Subcutaneous adipose tissue (tissue), 4 donors: ENCODE measurements at places on chromosomes 16 and 17. TPM values are rescaled to one million over a fixed set of nuclear protein-coding genes. Genes with fewer than 3 reads are reported as not detected.

Gene BPTF
- 72.2 TPM for total RNA-seq

Gene MAP3K14
- 6.8 TPM for total RNA-seq

Gene MFAP4
- total RNA-seq, result 14.3 TPM

Gene TRIM65
- total RNA-seq, result 23.5 TPM

Gene PLEKHH3
- 5.8 TPM for total RNA-seq

Gene C16orf95
- total RNA-seq, result 1.5 TPM

Gene DHX58
- 15.0 TPM for total RNA-seq

Gene SLC13A2
- total RNA-seq, result not detected

Gene TERF2IP
- 63.7 TPM for total RNA-seq

Gene VPS4A
- total RNA-seq, result 21.4 TPM

Gene CCDC102A
- 5.8 TPM for total RNA-seq

Gene SRL
- total RNA-seq, result 0.16 TPM

Gene NAGLU
- 123 TPM for total RNA-seq

Gene BAIAP3
- 8.5 TPM for total RNA-seq

Gene TOX3
- total RNA-seq, result 0.57 TPM

Gene ZDHHC1
- 13.0 TPM for total RNA-seq

Gene EVPL
- total RNA-seq, result 0.85 TPM

Gene TERB1
- not detected for total RNA-seq

Gene ARHGAP44
- 3.4 TPM for total RNA-seq

Gene CX3CL1
- 4.7 TPM for total RNA-seq

Gene RDM1
- not detected for total RNA-seq

Gene HSD17B2
- total RNA-seq, result not detected

Gene NACA2
- not detected for total RNA-seq

Gene RAP1GAP2
- 1.9 TPM for total RNA-seq

Gene LPO
- not detected for total RNA-seq

Gene RPH3AL
- 25.3 TPM for total RNA-seq

Gene COL1A1
- 39.9 TPM for total RNA-seq

Gene WIPF2
- total RNA-seq, result 9.8 TPM

Gene VASN
- total RNA-seq, result 34.9 TPM

Gene OVCA2
- 26.9 TPM for total RNA-seq

Gene SPAG5
- 1.1 TPM for total RNA-seq

Gene TNS4
- total RNA-seq, result not detected

Gene YPEL3
- total RNA-seq, result 91.4 TPM

Gene CCDC182
- total RNA-seq, result not detected

Gene SCGB1C2
- not detected for total RNA-seq

Gene ITGAD
- 0.22 TPM for total RNA-seq

Gene ITGAL
- total RNA-seq, result 1.3 TPM

Gene CRISPLD2
- 66.0 TPM for total RNA-seq

Gene PRCD
- 15.6 TPM for total RNA-seq
